Activated CD4-positive, alpha-beta T cell treated with anti-CD3 and anti-CD28 coated beads, Interleukin-2, amount 50 U/mL, for 1 hour (primary cell): ENCODE measurements at places on chromosomes 5 and 9.

DNA sequence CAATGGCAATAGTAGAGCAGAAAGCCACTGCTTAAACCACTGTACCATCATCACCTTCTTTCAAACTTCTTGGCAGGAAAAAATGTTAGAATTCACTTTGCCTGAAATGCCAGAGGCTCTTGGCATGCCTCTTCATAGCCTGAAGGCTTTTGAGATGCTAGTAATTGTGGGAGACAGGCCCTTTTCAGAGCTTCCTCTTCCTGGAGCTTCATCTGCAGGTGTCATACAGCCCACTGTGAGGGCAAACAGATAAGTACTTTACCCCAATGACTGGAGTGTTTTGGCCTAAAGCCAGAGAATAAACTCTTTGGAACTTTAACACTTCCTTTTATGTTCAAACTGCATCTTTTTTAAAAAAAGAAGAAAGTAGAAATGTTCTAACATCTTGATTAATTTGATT is 81.3 kb upstream of the TMEM171 start:
- DNase-seq: no peak

GRCh38 chr9:37005517-37006140 is 28.4 kb downstream of the PAX5 start:
- no peak for DNase-seq

DNA sequence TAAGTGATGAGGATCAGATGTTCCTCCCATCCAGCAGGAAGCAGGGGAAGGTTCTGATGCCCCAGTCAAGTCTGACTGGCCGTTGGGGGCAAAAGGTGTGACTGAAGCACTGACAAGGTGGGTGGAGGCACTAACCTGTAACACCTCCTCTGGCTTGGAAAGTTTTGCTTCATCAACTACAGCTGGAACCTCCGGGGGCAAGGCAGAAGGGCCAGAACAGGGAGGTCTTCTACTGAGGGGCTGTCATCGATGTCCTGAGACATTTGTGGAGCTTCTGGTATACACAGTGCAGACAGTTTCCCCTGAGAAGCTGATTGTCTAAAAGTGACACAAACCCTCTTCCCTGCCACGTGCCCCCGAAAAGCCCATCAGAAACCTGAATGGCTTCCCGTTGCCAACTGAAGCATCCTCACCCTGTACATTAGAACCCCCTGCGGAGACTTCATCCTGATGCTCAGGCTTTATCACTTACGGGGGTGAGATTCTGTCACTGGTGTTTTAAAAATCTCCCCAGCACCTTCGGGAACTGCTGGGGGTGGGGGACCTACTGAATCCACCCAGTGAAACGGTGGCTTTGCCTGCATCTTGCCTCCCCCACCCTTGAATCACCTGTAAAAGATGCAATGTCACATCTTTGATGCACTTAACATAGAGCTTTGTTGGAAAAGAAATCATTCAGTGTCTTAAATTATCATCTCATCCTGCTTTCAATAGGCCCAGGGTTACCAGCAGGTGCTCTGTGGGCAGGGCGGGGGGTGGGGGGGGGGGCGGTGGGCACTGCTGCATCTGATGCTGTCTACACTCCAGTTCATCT is 24.6 kb downstream of the TRAF1 start:
- DNase-seq: no peak

DNA sequence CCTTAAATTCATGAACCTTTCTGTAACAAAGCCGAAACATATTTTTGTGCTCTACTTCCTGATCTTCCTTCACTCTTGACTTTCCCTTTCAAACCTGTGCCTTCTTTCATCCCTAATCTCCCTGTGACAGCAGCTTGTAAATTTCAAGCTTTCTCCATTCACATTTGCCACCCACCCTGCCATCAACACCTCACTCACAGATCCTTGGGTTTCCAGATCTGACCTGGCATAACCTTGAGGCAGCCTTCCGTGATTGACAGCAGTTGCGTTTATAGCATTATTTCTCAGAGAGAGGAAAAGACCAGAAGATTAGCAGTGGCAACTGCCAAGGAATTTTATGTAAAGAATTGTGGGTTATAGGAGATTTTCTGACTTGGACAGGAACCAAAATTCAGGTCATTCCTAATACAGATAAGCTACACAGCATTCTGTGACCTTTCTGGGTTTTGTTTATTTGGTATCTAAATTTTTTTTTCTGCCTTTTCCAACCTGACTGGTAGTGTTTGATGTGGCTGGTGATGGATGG is 260.0 kb downstream of the NR2F1-AS1 start:
- no peak for DNase-seq

GRCh38 chr9:32741706-32742105 is 41.6 kb upstream of the TMEM215 start:
- no peak for DNase-seq

DNA sequence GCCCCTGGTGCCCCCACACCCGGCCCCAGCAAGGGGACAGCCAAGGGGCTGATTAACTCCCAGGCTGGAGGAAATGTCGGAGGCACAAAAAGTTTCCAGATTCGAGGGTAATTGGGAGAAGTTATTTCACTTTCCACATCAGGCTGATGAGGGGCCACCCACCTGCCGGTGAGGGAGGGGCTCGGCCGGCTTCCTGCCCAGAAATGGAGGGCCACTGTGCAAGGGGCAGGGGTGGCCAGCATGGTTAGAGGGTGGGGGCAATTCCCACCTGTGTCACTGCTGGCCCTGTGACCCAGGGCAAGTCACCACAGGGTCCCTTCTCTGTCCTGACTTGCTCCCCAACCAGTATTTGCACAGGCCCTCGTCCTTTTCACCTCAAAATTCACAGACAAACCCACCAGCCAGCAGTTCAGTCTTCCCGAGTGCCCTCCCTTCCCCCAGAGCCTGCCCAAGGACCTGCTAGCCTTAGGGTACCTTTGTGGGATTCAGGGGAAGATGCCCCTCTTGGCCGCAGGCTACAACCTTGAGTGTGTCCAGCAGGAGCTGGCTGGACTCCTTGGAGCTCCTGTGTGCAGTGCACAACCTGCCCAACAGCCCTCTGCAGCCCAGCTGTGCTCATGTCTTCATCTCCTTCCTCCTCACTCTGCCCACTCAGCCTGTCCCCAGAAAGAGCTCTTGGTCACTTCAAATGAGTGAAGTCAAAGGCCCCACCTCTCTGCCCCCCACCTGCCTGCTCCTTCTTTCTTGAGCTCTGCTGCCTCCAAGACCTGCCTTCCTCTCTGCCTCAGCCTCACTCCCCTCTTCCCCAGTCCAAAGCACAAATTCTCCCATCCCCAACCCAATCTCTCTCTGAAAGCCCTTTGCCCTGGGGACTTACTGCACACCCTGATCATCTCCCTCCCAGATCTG is 130.5 kb downstream of the BARX1 start:
- DNase-seq: no peak

GRCh38 chr9:28121366-28121765 is 548.1 kb upstream of the C9orf72 start:
- no peak for DNase-seq

GRCh38 chr9:36457836-36458429 is 57.9 kb upstream of the RNF38 start:
- no peak for DNase-seq

DNA sequence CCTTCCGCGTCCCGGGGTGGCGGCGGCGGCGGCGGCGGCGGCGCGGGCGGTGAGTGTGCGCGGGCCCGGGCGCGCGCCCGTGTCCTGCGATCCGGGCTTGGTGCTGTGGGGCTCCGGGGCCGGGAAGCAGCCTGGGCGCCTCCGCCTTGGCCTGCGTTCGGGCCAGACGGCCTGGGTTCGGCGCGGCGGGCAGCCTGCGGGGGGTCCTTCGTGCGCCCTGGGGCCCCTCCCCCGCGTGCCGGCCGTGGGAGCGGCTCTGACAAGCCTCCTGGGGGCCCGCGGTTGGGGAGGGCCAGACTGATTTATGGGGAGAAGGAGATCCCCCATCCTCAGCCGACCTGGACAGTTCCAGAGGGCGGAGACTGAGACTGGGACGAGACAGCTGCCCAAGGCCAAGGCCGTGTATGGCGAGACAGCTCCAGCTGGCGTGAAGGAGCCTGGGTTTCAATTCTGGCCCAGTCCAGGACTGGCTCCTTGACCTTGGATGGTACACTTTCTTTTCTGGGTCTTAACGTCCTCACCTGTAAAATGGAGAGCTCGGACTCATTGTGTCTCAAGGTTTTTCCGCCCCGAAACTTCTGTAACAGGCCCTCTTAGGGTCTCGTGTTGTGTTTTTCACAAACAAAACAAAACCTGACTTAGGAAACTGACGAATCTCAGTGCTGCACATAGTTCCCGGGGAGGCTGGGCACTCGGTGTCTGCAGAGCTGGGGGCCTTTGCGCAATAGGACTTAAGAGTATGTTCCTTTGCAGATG is 603 bp downstream of the TMEM268 start:
- peak; percentile 50 for DNase-seq

- DNase-seq: peak; percentile 28
Observed at GRCh38 chr5:147822686-147823491, 8.6 kb downstream of the SPINK1 start.

GRCh38 chr5:175837171-175837699 is 34.1 kb upstream of the CPLX2 start:
- DNase-seq: no peak

DNA sequence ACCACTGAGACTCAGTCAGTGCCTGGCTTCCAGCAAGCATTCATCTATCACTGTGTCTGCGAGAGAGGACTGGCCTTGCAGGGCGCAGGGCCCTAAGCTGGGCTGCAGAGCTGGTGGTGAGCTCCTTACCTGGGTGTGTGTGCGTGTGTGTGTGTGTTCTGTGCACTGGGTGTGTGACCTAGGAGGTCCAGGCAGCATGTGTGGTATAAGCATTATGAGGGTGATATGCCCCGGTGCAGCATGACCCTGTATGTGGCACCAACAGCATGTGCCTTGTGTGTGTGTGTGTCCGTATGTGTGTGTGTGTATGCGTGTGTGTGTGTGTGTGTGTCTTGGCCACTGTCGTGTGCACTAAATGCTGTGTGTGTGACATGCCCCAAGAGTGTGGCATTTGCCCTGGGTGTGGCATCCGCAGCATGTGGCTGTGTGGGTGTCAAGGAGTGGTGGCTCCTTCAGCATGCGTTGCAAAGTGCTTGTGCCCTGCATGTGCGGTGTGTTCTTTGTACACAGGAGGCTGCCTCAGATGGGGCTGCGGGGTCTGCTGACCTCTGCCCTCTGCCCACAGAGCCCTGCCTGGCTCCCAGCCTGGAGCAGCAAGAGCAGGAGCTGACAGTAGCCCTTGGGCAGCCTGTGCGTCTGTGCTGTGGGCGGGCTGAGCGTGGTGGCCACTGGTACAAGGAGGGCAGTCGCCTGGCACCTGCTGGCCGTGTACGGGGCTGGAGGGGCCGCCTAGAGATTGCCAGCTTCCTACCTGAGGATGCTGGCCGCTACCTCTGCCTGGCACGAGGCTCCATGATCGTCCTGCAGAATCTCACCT is 3.3 kb downstream of the FGFR4 start:
- DNase-seq: no peak

- no peak for DNase-seq
Observed at GRCh38 chr9:68515326-68516017, 25.2 kb downstream of the TMEM252 start.

DNA sequence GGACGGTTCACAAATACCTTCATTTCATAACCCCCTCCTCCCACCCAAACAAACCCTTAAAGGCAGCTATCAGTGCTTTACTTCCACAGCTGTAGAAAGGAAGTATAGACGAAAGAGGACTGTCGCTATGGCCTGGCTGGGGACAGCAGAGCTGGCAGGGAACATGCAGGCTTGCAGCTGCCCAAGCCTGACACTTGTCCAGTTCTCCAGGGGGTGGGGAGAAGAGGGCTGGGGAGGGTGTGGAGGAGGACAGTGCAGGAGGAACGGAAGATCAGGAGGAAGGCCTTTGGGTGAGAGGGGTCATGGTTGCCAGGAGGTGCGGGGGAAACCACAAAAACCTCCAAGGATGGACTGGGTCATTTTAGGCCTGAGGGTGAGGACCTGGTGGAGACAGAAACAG is 25.9 kb downstream of the ARPC5L start:
- DNase-seq: no peak
